ENCODE measurements at places on chromosomes 4 and X.

GRCh38 chr4:24675721-24676389 is 91.5 kb upstream of the DHX15 start:
- DNase-seq: no peak

DNA sequence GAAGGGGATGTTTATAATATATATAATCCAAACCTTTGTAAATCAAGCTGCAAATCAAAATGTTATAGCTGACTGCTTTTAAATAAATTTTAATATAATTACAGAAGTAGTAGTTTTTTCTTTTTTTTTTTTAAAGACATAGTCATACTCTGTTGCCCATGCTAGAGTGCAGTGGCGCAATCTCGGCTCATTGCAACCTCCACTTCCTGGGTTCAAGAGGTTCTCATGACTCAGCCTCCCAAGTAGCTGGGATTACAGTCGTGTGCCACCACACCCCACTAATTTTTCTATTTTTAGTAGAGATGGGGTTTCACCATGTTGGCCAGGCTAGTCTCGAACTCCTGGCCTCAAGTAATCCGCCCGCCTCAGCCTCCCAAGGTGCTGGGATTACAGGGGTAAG is 178.7 kb downstream of the FBXW7 start:
- no peak for DNase-seq

- no peak for DNase-seq
These were observed 50.8 kb upstream of the BOD1L1 start for GRCh38 chr4:13678186-13678924.

GRCh38 chr4:151407018-151407417 is 2.0 kb upstream of the FHIP1A start:
- DNase-seq: no peak

DNA sequence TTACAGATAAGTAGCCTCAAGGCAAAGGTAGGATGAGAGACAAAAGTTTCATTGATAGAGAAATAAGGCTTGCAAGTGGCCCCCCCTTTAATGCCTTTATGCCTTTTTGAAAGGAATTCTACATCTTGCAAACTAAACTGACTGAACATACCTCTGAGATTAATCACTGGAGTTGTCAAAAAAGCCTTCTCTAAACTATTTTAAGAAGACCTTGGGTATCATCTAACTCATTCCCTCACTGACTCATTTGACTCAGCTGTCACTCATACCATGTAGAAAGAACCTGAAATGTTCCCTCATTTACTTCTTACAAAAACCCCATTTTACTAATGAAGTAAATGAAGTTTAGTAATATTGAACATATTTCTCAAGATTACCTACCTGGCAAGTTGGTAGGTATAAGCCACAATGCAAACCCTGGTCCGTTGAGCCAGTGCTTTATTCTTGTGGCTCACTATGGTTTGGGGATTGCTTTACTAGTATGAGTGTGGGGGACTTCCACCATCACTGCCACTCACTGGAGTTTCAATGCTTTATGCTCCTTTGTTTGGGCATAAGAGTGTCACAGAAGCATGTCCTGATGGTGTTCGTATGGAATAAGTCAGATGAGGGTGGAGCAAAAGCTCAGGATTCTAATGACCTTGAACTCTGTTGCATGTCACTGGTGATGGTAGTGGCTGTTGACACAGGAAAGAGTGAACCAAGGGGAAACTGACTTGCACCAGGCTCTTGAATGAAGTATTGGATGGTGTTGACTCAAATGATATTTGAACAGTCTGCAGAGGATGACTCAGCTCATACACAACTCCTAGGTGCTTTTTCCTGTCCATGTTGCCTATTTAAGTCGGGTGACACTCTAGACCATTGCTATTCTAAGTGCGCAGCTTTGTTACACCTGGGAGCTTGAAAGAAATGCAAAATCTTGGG is 305.5 kb upstream of the EMCN start:
- no peak for DNase-seq

- no peak for DNase-seq
These were observed 25.0 kb downstream of the NKX1-1 start for GRCh38 chr4:1381181-1381621.

- DNase-seq: no peak
These were observed 22.5 kb upstream of the GPR34 start for GRCh38 chrX:41666251-41666650.

All from stimulated activated CD4-positive, alpha-beta T cell treated with anti-CD3 and anti-CD28 coated beads, Interleukin-12 subunit alpha, Interleukin-12 subunit beta, amount 100 ng/mL, for 24 hours (primary cell).